ENCODE measurements at places on chromosomes 5 and 9.

DNA sequence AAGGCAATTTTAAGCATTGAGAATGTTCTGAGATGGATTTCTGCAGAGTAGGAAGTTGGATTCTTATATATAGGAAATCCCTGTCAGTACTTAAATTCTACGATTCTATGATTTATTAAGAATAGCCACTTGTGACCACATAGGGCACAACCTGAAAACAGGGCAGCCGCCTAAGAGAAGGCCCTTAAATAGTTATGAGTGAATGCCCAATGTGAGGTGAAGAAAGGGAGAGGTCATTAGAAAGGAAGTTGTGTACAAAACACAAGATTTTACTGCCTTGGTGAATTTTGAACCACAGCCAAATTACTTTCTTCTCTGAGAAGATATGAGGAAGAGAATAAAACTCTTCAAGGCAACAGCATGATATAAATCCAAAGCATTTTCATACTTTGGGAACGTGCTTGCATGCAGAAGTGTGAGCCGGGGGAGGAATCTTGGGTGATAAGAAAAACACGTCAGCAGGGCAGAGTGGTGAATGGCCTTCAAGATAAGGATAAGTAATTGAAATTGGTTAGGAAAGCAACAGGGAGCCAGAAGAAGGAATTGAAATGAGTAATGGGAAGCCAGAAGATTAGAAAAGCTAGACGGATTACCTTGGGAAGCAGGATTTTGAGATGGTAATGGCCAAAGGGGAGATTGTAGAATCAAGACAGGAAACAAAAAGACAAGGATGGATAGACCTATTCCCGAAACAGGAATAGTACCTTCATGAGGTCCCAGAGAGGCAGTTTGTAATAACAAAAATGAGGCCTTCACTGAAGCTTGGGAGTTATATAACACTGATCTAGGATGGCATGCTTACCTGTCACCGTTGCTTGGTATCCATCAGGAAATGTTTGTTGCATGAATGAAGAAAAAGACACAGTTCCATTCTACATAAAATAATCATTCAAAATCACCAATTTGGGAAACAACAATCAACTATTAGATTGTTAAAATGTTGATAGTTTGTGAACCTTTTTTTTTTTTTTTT is 244.3 kb downstream of the PDE4D start:
- no peak for DNase-seq

- no peak for DNase-seq
Observed at GRCh38 chr5:14440582-14441431, 140.8 kb upstream of the OTULINL start.

DNA sequence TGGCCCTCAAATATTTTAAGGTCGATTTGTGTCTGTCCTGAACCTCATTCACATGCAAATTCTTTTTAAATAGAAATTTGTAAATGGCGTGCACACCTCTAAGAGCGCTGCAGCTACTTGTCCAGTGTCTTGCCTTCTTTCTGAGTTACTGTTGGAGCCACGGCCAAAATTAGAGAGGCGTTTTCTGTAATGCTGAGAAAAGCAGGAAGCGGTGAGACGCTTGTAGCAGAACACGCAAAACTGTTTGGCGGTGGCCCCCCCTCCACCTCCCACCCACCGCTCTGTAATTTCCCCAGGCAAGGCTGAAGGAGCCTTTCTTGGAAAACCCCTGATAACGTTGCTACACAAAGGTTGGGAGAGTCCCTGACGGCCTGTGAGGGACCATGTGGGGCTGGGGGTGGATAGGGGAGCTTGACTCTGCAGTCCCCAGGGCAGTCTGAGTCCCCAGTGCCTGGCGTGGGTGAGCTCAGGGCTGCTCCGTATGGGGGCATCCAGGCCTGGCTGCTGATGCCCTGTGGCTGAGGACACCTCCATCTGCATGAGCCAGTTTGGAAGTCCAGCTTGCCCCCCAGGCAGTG is 96.5 kb downstream of the GADD45G start:
- DNase-seq = peak; percentile 85

- DNase-seq = no peak
Observed at GRCh38 chr5:180456792-180457191, 37.4 kb upstream of the CNOT6 start.

DNA sequence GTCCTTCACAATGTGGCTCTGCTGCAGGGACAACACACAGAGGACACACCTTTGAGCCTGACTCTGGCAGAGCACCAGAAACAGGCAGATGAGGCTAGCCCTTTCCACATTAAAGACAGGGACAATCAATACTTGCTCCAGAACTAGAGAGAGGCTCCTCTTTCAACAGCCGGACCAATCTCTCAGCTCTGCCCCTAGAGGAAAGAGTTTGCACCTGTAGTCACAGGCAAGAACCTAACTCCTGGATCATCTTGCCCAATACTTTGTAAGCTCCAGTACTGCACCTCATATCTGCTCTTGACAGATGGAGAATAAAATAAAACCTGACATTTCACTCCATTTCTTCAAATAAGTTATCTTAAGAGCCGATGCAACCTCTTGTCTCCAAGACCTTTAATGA is 52.1 kb downstream of the EPB41L4A start:
- no peak for DNase-seq

DNA sequence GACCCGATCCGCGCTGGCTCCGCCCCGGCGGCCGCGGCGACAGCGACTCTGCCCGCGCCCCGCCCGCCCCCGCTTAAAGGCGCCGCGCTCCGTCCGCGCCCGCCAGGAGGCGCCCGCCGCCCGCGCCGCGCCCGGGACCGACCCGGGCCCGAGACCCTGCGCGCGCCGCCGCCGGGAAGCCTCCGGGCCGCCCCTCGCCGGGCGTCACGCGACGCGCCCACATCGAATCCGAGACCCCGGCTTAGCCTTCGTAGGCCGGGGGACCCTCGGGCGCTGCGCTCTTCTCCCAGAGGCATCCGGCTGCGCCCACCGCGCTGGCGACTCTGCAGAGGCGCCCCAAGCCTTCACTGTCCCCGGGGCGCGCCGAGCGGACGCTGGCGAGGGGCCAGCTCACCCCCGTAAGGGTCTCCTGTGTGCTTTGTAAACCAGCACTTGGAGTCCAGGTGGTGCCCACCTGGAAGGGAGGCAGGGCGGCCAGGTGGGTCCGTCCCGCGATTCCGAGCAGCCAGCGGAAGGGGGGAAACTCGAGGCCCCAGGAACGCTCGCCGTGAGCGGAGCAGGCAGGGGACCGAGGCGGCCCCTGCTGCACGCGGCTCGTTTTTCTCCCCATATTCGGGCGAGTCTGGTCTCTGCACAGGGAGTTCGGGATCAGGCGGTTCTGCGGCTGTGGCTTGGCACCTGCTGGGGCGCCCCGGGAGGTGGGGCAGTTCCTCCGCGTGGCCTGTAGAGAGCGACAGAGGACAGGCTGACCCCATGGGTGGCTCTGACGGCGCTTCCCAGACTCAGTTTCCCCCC is 423 bp upstream of the ABCA2 start:
- DNase-seq = peak; percentile 84

- DNase-seq = peak; percentile 38
Observed at GRCh38 chr5:116671211-116671736, 96.7 kb upstream of the SEMA6A start.

DNA sequence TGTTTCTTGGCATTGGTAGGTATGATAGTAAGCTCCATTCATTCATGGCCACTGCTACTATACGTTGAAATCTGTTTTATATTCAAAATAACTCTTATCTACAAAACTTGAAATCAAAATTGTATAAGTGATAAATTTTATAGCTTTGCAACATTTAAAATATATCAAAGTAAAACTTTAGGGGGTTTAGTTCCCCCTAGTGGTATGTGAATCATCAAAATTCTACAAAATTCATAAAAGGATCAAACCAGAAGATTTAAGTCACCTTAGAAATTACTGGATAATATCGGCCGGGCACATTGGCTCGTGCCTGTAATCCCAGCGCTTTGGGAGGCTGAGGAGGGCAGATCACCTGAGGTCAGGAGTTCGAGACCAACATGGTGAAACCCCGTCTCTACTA is 243.0 kb upstream of the CDH18 start:
- no peak for DNase-seq

DNA sequence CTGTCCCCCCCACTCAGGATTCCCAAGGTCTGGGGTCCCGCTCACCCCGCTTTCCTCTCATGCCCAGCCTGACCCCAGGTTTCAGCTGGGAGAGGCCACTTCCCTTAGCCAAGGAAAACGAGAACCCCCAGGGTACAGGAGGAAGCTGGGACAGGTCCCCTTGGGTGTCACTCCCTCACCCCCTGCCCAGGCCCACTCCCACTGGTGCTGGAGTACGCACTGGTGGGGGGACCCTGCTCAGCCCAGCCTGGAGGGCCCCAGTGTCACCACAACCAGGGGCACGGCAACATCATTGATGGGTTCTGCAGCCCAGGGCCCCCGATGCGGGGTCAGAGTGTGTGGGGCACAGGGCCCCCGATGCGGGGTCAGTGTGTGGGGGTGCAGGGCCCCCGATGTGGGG is 145.0 kb upstream of the CDKN2B start:
- DNase-seq = no peak

DNA sequence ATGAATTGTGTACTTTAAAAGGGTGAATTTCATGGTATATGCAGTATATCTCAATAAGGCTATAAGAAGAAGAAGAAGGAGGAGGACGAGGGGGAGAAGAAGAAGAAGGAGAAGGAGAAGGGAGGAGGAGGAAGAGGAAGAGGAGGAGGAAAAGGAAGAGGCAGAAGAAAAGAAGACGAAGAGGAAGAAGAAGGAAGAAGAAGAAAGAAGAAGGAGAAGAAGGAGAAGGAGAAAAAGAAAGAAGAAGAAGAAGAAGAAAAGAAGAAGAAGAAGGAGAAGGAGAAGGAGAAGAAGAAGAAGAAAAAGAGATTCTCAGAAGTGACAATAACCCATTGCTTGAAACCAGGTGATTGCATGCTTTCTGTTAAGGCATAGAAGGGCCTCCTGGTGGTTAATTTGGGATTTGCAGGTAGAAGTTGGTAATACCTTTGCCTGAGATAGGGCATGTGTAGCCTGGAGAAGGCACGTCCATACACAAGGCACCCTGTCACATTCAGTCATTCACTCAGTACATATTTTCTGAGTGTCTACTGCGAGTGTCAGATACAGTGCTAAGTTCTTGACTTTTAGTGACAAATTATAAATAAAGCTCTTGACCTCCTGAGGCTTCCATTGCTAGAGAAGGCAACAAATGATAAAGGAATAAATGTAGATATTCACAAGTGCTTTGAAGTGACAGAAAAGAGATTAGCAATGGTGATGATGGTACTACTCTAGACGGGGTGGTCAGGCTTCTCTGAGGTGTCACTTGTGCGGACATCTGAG is 231.3 kb downstream of the NPR3 start:
- DNase-seq = peak; percentile 28

GRCh38 chr5:160155017-160155750 is 35.9 kb upstream of the PWWP2A start:
- DNase-seq = no peak

GRCh38 chr5:179222246-179223017 is 122.8 kb downstream of the ADAMTS2 start:
- no peak for DNase-seq

- no peak for DNase-seq
Observed at GRCh38 chr5:145221416-145221815, 613.7 kb downstream of the PRELID2 start.

DNA sequence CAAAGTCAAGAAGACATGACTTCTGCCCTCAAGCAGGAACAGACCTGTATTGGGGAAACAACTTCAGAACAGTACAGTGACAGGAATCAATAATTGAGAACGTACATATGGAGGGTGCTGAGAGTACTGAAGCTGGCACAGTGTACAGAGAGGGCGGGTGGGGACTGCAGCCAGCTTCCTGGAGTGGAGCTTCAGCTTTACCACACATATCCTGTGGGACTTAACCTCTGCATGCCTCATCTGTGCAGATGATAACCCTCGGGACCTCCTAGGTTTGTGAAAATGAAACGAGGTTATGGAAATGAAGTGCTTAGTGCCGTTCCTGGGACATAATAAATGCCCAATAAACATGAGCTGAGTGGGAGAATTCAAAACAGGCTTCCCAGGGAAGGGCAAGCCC is 22.1 kb upstream of the RARS1 start:
- DNase-seq = no peak

DNA sequence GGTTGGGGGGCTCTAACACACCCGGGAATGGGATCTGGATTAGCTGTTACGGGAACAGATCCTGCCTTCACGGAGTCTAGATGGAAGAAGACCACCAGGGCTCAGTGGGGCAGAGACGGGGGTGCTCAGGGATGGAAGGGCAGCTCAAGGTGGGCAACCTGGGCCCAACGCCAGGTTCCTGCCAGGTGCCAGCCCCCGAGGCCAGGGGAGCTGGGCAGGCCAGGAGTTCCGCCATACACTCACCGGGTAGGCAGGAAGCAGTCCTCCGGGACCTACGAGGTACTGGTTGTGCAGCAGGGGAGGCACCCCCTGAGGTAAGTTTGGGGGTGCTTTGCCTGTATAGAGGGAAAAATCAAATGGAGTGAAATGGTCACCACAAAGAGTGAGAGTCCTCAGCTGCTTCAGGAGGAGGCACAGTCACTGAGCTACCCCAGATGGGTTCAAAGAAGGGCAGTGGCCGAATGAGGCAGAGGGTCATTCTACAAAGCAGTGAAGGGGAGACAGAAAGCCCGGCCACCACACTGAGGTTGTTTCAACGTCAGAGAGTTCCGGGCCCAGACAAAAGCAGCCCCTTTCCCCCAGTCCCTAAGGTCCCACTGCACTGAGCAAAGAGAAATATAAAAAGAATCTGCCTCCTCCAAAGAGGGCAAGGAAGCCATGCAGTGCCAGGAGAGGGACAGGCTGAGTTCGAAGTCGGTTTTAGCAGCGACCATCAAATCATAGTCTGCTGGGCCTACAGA is 110.0 kb downstream of the UBE2R2 start:
- no peak for DNase-seq

- no peak for DNase-seq
Observed at GRCh38 chr9:133700819-133701320, 37.3 kb downstream of the SARDH start.

Measured in GM13976 (cell line).